ENCODE measurements at places on chromosomes 7 and 10.
A peak's percentile ranks its signal among the peaks of the same experiment; 100 is the strongest.

DNA sequence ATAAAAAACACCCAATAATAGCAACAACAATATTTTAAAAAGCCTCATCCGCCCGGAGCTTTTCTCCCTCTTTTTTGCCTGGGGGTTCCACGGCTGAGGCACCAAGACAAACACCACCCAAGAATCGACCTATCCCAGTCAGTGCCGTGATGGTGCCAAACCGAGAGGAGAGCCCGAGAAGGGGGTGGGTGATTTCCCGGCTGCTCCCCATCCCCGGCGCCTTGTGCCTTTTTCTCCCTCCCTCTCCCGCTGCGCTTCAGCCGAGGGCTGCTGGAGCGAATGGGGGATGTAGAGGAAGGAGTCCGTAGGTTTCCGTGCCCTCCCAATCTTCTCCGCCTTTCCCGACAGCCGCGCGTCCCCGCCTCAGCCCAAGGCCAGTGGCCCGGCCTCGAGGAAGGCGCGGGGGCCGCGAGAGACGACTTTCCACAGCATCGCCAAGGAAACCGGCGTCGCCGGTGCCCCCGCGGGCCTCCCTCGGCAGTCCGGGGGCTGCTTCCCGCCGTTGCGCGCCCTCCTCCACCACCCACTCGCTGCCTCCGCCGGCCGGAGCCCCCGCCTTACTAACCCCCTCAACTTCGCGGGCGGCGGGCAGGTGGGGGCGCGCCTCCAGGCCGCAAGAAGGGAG, 1.3 kb downstream of the EGR2 start:
- no peak for DNase-seq

DNA sequence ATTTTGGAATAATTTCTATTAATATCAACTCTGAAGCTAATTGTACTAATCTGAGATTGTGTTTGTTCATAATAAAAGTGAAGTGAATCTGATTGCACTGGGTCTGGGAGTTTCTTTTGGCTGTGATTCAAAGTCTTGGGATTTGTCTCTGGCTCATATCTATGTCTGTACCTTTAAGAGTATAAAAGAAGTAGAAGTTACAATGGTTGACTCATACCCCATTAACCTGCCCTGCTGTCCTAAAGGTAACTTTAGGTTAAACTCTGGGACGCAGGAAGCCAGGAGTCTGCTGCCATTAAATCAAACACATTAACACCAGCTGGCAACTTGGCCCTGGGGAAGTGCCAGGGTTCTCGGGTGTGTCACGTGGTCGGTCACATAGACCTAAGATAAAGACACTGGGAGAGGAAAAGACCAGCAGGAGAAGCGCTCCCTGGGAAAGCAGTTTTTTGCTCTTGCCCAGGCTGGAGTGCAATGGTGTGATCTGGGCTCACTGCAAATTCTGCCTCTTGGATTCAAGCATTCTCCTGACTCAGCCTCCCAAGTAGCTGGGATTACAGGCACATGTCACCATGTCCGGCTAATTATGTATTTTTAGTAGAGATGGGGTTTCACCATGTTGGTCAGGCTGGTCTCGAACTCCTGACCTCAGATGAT, 17.8 kb downstream of the SCD start:
- no peak for DNase-seq

GRCh38 chr7:29105191-29105590, 41.1 kb downstream of the CPVL start:
- no peak for DNase-seq

GRCh38 chr10:43131906-43132305, 6.3 kb upstream of the CSGALNACT2 start:
- DNase-seq = no peak

GRCh38 chr7:152392254-152392653, 43.5 kb downstream of the KMT2C start:
- no peak for DNase-seq

- no peak for DNase-seq
These were observed 24.8 kb downstream of the STYXL1 start for GRCh38 chr7:76023002-76023401.

- DNase-seq = no peak
These were observed 204.4 kb upstream of the TMEM72 start for GRCh38 chr10:44706745-44707144.

DNA sequence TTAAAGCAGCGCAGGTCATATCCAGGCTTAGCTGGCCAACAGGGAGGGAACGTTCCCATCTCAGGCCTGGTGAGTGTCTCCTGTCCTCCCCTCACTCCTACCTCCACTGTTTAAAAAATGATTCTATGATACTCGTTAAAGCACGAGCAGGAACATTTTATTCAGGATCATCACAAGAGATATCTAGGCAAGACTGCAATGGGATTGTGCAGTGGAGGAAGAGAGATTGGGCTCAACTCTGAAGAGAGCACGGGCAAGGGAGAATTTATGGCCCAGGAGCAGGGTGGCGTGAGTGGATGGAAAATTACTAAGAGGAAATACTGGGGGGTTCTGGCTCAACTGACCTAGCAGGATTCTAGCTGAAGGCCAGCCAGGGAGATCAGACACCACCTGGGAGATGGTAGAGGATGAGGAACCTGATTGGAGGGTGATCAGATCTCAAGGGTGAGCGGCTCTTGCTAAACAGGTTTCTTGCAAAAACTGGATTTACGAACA, 9.0 kb upstream of the HSPB1 start:
- DNase-seq = no peak

- DNase-seq = no peak
These were observed 249.3 kb upstream of the POM121L12 start for GRCh38 chr7:52786174-52786573.

DNA sequence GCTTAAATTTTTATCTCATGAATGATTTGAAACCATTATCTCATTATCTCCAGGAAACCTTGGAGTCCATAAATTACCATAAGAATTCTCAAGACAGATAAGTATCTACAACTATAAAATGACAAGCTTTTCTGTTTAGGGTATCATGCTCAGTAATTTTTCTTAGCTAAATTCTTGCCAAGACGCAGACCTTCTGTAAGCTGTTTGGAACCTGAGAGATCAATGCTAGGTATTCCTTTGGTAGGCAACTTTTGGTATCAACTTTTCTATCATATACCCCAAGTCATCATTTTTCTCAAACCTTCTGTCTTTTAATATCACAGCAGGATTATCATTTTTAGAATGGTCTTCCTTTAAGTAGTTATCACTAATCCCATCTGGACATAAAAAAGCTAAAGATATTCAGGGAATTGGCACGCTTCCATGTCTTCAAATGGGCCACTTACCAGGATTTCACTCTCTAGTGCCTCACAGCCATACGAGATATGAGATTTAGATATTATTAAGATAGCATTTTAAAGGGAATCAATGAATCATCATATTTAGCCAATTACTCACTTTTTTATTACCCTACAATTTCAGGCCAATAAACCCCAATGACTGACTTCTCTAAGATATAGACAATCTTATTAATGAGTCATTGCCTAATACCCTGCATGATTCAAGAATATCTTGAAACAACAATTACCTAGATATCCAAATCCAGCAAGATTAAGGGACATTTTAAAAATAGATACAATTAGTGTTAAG, 544.1 kb downstream of the HTR7 start:
- no peak for DNase-seq

DNA sequence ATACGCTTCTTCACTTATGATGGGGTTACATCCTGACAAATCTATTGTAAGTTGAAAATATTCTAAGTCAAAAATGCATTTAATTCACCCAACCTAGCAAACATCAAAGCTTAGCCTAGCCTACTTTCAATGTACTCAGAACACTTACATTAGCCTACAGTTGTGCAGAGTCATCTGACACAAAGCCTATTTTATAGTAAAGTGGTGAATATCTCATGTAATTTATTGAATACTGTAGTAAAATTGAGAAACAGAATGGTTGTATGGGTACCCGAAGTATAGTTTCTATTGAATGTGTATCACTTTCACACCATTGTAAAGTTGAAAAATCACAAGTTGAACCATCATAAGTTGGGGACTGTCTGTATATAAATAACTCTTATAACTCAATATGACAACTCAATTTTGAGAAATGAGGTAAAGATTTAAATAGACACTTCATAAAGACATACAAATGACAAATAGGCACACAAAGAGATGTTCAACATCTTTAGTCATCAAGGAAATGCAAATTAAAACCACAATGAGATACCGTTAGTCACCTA, 73.9 kb downstream of the C10orf90 start:
- no peak for DNase-seq

DNA sequence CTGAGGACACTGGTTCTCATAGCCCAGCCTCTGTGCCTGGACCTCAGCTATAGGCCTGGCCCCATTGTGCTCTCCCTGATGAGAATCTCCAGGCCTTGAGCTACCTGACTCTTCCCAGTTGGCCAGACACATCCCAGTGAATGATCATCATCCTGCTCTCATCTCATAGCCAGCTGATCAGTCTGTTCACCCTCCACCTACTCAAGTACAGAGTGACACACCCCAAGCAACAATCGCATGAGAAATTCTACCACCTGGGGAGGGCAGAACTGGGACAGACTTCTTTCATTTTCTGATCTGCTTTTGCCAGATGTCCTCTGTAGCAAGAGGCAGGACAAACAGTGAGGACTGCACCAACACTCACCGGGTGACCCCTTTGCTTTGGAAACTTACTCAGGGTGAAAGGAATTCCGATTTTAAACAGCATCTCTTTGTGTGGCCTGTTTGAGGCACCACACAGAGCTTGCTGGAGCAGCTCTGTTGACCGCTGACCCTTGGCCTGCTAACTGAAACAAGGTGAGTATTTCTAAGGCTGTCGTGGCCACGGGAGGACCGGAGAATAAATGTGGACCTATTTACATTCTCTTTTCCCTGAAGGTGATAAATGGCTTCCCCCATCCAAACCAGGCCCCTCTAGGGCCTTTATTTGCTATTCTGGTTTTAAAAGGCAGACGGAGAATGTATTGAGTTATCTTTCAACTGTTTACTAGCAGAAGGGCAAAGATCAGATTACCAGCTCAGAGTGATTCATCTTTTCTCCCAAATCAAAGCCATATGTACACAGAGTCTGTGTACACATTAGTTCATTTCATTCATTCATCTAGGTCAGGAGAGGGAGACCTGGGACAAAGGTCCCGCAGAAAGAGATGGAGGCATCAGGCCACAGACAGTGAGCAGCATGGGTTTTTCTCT, 181.4 kb upstream of the TNS3 start:
- no peak for DNase-seq

GRCh38 chr7:74032191-74032490, 4.2 kb downstream of the ELN start:
- DNase-seq = no peak

GRCh38 chr7:75982306-75983064, 11.9 kb downstream of the TMEM120A start:
- no peak for DNase-seq

DNA sequence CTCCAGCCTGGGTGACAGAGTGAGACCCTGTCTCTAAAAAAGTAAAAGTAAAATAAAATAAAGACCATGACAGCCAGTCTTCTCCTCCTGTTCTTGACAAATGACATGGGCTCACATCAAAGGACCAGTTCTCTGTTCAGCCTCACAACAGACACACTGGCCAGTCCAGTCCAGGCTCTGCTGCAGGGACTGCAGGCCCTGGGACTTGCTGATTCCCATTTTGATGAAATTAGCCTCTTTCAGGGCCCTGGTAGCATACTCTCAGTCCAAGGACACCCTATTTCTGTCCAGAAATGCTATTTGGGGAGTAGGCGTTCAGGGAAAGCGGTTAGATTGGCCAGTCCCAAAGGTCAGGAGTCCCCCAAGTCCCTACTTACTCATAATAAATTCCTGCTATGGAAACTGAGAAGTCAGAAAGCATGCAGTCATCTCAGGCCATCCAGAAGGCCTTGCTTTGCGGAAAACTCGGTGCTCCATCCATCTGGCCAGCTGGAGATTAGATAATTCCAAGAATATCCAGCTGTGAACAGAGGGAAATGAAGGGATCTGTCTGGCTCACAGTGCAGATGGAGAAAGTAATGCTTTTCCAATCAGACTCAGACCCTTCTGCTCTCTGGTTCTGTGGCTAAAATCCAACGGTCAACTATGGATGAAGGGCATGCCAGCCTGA, 74.4 kb downstream of the RAB11FIP2 start:
- DNase-seq = no peak

DNA sequence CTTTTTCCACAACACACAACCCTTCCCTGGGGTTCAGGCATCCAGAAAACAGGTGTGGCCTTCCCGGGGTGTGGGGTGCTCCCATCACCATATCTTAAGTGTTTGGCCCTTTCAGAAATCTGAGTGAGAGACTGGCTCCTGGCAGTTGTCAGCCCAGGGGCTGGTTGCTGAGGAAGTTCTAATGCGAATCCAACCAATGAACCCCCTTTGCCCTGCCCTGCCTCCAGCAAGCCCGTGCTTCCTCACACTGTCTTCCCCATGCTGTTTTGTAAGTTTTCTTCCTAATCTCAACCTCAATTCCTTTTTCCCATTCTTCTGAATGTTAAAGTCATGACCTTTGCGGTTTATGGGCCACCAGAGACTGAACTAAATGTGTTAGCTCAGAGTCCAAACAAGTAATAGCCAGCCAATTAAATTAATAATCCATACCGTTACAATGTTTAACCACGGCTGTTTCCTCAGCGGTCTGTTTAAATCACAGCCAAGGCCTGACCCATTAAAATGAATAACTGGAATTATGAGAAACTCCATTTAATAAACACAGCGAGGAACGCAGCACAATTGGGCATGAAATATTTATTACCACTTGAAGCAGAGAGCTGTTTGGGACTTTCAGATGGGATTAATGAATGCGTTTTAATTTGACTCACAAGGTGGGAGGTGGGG, 90.9 kb upstream of the TCF7L2 start:
- DNase-seq = no peak

- DNase-seq = no peak
These were observed 152.9 kb upstream of the ZNF32 start for GRCh38 chr10:43801626-43802025.

DNA sequence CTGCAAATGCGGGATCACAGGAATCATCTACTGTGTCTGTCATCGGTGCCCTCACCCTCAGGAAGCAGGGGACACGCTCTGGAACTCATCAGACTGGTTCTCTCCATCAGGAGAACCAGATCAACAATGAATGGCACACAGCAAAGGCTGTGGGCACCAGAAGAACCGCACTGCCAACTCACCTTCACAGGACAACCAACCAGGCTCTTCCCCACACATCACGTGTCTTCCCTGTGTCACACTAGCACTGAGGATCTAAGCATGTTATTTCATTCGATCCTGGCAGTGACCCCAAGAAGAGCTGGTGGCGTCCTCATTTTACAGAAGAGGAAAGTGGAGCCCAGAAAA, 106.1 kb downstream of the TNS3 start:
- DNase-seq = no peak

DNA sequence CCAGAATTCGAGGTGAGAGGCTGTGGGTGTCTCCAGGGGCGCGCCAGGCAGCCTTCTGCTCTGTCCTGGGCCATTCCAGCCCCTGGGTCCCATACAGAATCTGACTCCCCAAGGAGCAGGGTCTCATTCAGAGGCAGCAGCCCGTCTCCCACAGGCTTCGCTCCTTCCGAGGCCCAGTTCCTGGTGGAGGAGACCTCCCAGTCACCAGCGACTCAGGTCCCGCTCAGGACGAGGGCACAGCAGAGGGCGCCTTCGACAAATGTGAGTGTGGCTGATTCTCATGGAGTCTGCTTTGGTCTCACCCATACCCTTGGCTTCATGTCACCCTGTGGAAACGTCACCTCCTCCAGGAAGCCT, 81.8 kb upstream of the GPR26 start:
- DNase-seq = no peak

- peak; percentile 55 for DNase-seq
These were observed at the start of gene TMEM140 for GRCh38 chr7:135147899-135148721. Gene TMEM140 (plus strand): TSS chr7:135148072. CDS start chr7:135164442, 16,370 bp downstream.

All from germinal center (tissue), 1 donor.